ENCODE measurements at places on chromosomes 12 and 14.

- DNase-seq = no peak
Observed at GRCh38 chr12:100503228-100503628, 29.6 kb downstream of the NR1H4 start.

GRCh38 chr14:104107611-104108569 lies 22.4 kb downstream of the ASPG start:
- DNase-seq = no peak

DNA sequence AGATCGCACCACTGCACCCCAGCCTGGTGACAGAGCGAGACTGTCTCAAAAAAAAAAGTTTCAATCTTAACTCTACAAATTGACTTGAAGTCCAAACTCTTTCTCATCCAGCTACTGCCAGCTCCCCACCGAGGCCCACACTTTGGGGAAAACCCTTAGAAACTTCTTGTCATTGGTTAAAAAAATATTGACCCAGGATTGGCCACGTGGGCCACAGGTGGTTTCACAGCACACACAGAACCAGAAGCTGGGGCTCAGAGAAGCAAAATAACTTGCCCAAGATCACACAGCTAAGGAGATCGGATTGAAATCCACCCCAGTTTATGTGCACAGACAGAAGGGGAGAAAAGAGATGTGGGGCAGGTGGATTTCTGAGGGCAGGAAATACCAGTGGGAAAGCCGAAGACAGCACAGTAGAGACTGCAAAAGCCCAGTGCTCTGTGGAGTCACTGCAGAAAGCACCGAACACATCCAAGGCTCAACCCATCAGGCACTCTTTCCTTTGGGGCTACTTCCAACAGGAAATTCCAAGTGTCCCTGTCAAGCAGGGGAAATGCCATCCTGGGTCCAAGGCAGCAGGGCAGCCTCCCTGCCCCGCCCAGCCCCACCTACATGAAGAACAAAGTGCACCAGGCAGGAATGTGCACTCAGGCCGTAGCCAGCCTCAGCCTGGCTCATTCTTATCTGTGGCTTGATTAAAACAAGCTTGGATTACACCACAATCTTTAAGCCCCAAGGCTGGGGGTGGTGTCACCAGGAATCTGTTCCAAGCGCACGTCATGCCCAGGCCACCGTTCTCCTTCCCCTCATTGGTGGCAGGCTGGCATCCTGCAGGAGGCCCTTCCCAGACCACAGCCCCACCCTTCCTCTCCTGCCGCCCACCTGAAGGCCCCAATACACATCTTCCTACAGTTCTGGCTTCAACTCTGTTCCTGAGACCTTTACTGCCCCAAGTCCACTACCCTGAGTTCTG lies 72.5 kb downstream of the ITPK1 start:
- peak; percentile 65 for DNase-seq

DNA sequence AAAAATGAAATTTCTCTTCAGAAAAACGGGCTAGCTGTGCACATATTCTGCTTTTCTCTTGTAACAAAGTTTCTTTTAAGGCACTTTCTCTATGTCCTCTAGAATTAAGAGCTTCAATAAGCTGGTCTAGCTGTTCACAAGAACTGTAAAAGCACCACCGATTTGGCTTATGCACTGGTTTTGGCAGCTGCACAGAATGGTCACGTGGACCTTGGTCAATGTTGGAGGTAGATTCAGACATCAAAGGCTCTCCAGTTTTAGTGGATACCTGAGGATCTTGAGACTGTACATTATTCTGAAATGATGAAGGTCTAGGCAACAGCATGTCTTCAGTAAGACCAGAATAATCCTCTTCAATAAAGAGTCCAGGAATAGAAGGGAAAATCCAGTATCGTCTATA lies 61.5 kb upstream of the CFL2 start:
- no peak for DNase-seq

DNA sequence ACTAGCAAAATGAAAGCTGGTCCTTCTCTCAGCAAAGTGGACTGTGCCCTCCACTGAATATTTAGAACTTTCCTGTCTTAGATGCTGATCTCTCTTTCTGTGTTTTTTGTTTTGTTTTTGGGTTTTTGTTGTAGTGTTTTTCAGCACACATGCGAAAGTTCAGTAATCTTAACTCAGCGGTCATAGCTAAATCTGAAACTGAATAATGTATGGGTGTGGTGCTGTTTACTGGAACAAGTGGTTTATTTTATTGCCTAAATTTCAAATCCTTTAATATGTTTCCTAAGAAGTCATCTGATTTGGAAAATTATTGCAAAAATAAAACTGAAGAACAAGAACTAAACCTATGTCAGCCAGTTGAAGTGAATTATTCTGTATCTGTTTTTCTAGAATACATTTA lies 116.0 kb upstream of the LRIG3 start:
- DNase-seq = no peak

- peak; percentile 11 for DNase-seq
Observed at GRCh38 chr12:103840462-103840875, 565 bp downstream of the NT5DC3 start.

- no peak for DNase-seq
Observed at GRCh38 chr14:102539544-102540314, 30.2 kb upstream of the ANKRD9 start.

- no peak for DNase-seq
Observed at GRCh38 chr12:6315704-6316597, 5.5 kb downstream of the PLEKHG6 start.

GRCh38 chr14:105489542-105490266 lies 1.3 kb upstream of the TEDC1 start:
- peak; percentile 70 for DNase-seq

- DNase-seq = no peak
Observed at GRCh38 chr12:123833830-123834229, 71.7 kb downstream of the DNAH10 start.

DNA sequence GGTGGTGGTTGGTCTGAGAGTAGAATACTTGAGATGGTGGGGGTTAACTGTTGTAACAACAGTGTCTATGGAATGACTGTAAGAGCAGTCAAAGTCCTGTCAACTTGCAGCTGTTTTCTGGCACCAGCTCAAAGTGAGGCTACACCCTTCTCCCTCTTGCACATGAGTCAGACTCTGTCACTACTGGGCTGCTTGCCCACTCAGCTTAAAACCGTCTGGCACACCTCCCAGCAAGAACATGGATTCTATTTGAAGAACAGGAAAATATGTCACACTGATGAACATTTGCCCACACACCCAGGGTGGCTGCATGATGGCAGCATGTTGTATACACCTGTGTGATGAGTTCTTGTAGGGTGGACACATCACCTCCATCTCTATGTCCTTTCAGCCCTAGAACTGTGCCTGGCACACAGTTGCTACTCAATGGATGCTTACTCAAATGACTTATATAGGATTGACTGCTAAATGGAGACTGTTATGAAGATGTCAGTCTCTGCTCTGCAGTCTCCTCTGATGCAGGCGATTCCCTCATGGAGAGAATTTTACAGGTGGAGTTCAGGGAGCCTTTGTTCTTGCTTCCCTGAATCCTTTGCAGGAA lies 19.3 kb upstream of the SERPINA6 start:
- peak; percentile 78 for DNase-seq

DNA sequence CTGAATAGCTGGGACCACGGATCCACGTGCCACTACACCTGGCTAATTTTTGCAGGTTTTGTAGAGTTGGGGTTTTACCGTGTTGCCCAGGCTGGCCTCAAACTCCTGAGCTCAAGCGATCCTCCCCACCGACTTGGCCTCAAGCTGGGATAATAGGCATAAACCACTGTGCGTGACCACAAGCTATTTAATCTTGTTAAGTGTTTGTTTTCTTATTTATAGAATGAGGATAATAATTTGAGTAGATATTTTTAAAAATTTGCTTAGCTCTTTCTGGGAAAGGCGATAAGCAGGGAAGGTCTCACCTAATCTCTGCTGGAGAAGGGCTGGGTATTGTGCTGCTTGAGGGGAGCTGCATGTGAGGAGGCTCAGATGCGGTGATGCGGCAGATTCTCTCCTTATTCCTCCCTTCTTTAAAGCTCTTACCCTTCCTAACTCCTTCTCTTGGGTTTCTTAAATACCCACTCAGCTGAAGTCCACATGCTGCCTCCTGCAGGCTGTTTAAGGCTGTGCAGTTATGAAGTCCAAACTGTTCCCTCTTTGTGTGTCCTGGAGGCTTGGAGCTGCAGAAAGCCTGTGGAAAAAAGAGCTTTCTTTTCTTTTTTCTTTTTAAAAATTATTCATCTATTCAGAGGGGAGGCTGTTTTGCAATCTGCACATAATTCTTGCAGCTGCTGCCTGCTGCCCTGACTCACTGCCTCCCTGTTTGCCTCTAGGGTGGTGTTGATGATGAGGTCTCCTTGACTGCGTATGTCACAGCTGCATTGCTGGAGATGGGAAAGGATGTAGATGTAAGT lies 37.9 kb downstream of the A2ML1 start:
- peak; percentile 81 for DNase-seq

DNA sequence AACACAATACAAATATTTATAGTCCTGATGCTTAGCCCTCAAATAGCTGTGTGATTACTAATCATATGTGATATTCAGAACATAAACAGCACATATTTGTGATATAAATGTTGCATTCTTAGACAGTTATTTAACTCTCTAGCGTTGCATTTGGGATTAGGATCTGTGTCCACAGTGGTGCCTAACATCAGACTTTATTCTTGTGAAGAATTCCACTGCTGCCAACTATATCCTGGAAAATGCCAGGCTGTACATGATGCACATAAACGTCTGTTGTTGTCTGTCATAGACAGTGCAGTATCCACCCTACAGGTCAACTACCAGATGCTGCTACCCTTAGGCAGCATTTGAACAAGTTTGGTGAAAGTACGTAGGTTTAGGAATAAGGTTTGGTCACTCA lies 39.0 kb downstream of the SLC38A4 start:
- no peak for DNase-seq

- DNase-seq = no peak
Observed at GRCh38 chr14:100776681-100777365, 49.1 kb upstream of the MEG3 start.

- peak; percentile 43 for DNase-seq
Observed at GRCh38 chr12:121788176-121788818, 5.2 kb downstream of the RHOF start.

GRCh38 chr12:65495233-65495632 lies 216.8 kb downstream of the MSRB3 start:
- no peak for DNase-seq

DNA sequence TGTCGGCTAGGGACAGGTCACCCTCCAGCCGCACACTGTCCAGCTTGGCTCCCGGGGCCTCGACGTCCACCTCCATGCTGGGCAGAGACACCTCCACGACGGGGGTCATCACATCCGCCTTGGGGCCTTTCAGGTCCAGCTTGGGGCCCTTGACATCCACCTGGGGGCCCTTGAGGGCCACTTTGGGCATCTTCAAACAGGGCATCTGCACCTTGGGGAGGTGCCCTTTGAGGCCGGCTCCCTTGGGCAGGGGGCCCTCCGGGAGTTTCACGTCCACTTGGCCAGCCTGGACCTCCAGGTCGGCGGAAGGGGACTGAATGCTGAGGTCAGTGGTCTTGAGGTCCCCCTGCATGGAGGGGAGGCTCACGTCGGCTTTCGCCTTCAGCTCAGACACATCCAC lies 17.9 kb downstream of the PLD4 start:
- DNase-seq = no peak

GRCh38 chr12:113996026-113996425 lies 29.9 kb upstream of the RBM19 start:
- no peak for DNase-seq

DNA sequence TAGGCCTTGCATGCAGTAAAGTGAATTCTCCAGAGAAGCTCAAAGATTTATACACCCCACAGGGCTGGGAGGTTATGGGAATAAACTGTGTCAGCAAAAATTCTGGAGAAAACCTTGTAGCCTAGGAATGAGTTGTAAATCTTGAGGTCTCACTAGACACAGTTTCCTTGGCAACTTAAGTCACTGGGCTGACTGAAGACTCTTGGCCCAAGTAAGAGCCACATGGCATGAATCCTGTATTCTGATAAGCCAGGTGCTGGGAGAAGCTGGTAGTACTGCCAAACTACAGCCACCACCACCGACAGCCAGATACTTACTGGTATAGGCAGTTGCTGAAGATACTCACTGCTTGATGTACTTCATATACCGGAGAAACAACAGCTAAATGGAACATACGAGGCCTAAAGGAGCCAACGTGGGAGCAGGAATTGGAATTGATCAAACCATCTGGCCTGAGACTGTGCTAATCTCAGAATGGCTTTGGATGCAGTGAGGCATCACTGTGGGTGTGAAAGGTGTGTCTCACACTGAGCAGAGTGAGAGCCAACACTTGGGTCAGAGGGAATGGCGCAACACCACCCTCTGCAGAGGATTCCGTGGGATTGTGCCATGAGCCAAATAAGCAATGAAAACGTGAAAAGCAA lies 102.8 kb upstream of the TMCC3 start:
- no peak for DNase-seq

DNA sequence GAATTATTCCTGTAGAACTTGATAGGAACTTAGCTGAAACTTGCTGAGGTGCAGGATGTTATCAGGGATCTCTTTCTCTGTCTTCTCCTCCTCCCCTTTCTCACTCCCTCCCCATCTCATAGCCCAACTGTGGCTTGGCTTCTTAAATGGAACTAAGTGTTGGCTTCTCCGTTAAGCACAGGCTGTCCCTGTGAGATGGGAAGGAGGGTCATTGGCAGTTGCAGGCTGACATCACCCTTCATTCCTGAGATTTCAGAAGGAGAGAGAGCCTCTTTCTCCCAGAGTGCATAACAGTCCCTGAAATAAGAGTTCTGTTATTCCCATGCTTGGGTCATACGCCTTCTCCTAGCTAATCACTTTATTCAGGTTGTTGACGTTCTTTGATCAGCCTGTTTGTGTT lies 162.0 kb downstream of the UNC79 start:
- no peak for DNase-seq

DNA sequence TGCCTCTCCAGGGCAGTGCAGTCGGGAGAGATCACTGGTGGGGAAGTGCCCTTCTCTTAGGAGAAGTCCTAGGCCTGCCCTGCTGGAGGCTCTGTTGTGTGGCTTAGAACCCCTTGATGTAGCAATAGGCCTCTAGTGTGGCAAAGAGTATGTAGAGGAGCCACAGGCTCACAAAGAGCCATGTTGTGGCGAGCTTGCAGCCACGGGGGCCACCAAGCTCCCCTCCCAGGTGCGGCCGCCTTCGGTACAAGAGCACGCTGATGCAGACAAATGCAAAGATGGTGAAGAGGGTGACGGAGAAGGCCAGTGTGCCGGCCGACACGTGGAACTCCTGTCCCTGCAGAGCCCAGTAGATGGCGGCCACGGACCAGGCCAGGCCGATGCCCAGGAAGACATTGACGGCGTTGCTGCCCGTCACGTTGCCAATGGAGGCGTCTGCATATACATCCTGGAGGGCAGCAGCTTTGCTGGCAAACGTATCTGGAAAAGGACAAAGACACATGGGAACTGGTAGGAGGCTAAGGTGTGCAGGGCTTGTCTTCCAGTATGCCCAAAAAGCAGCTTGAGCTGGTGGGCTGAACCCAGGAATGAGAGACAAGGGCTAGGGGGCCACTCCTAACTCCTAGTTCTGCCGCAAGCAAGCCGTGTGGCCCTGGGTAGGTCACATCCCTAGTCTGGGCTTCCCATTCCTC lies 142.8 kb downstream of the SLC8A3 start:
- no peak for DNase-seq
